ENCODE measurements at places on chromosomes 6 and 20.

DNA sequence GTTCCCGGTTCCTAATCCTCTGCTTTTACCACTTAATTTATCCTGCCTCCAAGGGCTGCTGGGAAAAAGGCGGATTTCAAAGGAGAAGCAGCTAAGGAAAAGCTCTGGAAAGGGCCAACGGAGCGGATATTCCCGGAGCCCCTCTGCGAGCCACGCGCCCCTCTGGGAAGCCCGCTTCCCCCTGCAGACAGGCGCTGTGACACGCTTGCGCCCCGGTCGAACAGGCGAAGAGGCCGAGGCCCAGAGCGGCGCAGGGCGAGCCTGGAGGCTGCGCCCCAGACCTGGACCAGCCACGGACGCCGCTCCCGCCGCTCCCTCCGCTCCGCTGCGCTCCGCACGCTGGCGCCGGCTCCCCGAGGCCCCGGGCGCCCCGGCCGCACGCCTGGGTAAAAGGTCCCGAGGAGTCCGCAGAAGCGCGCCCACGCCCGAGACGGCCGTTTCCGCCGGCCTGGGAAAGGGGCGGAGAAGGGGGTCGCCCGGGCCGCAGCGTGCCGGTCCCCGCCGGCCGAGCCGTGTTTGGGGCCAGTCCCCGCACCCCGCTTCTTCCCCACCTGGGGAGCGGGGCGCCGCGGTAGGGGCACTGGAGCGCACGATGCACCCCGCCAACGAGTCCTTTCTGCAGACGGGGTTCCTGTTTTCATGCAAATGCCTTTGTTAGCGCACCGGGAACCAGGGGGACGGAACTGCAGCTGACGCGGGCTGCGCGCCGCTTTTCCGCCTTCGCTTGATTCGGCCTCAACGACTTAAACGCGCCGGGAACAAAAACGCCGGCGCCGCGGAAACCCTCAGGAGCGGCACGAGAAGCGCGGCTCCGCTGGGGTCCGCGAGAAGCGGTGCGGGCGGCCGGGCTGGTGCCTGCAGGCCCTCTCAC is 91.9 kb upstream of the SIRPA start:
- peak; percentile 64 for DNase-seq

GRCh38 chr20:50625986-50626677 is 65.2 kb downstream of the RIPOR3 start:
- peak; percentile 20 for DNase-seq

DNA sequence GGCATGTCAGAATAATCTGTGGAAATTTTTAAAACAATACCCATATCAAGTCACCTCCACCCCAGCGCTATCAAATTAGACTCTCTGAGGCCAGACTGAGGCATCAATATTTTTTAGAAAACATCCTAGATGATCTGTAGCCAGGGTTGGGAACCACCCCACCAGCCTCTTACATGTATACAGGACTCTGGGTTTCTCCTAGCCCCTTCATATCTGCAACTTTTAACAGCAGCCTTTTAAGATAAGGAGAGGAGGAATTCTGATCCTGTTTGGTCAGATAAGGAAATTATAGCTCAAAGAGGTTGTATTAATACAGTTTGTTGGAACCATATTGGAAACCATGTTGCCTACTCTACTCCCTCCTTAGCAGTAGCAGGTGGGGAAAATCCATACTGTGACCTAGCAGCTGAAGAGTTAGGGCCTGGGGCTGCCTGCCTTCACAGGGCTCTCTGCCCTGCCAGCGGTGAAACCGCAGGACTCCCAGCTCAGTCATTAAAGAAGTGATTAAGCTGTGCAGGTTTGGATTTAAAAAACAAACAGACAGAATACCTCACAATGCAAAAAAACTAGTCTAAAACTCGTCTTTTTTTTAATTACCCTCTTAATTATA is 30.0 kb downstream of the BRPF3 start:
- no peak for DNase-seq

DNA sequence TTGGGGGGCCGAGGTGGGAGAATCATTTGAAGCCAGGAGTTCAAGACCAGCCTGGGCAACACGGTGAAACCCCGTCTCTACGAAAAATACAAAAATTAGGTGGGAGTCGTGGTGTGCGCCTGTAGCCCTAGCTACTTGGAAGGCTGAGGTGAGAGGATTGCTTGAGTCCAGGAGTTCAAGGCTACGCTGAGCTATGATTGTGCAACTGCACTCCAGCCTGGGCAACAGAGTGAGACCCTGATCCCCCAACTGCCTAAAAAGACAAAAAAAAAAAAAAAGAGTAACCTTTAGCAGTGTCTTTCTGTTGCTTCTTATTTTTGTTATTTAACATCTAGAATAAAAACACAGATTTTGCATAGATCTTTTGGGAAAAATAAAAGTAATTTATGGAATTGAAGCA is 13.1 kb upstream of the COQ3 start:
- no peak for DNase-seq

DNA sequence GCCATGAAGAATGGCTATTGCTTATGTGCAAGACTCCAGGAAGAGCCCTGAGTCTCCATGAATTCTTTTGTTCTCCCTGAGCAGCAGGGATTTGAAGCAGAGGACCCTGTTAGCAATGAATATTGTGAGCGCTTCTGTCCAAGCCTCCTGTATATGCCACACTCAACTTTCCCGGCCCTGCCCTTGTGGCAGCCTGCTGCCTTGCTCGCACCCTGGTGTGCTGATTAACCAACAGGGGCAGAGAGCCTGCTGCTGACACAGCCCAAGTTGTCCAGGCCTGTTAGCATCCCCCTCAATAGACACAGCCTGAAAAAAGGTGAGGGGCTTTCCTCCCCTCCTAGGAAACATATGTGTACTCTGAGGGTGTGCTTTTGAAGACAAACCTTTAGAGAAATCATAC is 131.4 kb downstream of the BMP2 start:
- no peak for DNase-seq

DNA sequence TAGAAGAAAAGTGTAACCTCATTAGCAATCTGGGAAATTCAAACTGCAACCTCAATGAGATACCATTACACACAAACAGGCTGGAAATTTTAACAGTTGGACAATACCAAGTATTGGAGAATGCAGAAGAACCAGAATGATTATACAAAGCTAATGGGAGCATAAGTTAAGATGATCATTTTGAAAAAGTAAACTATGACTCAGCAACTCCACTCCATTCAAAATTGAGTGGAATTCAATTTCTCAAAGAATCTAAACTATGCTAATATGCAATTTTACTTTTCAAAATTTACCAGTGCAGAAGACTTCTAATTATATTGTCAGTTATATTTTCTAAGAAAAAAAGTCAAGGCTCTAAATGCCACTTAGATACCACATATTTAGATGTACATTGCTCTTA is 17.2 kb downstream of the GPLD1 start:
- no peak for DNase-seq

DNA sequence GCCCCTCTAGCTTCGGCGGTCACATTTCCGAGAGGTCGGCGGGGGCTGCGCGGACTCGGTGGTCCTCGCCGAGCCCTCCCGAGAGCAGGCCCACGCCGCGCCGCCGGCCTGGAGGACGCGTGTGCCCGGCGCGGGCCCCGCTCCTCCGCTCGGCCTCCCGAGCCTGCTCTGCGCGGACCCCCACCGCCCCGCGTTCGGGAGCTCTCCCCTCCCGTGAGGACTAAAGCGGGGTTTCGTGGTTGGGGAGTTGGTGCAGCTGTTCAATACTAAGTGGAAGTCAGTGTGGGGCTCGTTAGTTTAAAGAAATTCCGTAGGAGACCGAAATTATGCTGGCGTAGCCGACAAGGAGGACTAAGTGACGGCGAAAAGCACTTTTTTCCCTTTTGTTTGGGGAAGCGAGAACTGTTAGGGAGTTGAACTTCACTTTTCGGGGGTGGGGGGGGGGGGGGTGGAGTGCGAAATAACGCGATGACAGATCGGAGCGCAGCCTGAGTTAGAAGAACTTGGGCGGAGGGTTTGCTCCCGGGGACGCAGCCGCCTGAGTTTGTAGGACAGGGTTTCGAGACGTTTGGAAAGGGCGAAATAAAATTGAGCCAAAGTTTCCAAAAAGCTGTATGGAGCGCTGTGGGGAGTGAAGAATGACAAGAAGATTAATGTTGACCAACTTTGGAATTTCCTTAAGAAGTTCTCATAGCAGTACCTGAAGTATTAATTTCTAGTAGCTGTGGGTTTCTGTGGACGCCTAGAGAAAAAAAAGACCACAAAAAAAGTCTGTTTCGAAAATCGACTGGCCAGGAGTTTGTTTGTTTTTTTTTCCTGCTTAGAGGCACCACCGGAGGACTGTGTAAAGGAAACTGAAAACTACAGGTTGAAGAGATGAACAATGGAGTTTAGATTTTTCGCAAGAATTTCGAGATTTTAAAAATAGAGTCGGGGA is 1.4 kb downstream of the QKI start:
- peak; percentile 47 for DNase-seq

- no peak for DNase-seq
Observed at GRCh38 chr6:43271103-43271815, 26.8 kb upstream of the SLC22A7 start.

GRCh38 chr20:63025534-63026331 is 19.0 kb upstream of the BHLHE23 start:
- peak; percentile 40 for DNase-seq

DNA sequence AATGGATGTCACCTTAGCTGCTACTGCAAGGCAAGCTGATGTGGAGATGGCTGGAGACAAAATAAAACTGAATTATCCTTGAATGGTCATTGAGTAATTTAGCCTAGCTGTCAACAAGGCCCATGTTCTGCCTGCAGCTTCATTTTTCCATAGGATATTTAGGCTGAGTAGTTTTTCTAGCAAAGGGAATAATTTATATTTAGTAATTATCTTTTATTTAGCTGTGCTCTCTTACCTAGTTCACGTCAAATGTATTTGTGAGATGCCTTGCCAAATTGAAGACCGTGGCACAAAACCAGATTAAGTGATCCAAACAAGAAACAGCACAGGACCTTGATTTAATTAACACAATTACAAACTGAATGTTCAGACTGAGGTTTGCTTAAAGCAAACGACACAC is 77.4 kb upstream of the CEP162 start:
- no peak for DNase-seq
